Hippocampal formation (tissue), 2 donors: ENCODE measurements at places on chromosomes 2 and 18.

- no peak for DNase-seq
These were observed 79.0 kb upstream of the PROKR1 start for GRCh38 chr2:68564426-68564825.

DNA sequence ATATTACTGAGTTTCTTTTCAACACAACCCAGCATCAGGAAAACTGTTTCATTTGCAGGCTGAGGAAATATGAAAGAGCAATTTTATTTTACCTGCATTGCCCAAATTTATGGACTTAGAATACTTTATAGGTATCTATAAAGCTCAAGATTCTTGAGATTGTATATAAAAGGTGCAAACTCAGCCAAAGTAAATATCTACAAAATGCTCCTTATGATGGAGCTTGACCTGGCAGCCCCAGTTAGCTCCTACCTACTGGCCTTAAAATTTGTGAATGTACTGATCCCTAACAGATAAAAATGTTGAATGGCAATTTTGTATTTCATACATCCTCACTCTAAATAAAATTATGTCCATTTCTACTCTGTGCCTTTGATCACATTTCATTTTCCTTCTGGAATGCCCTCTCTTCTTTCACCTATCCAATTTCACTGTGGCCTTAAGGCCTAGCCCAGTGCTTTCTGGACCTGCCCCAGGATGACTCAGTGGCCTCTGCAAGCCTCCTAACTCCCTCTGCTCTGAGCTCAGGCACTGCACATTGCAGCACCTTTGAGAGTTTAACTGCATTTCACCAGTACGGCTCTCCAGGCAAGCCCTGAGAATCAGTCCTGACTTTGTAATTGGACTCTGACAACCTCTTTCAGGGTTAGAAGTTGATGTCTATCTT is 125.9 kb downstream of the ANTXR1 start:
- no peak for DNase-seq

- no peak for DNase-seq
These were observed 88.8 kb downstream of the ACTR3 start for GRCh38 chr2:113978524-113979190.

- no peak for DNase-seq
These were observed 183.9 kb downstream of the EIPR1 start for GRCh38 chr2:3193443-3194330.

DNA sequence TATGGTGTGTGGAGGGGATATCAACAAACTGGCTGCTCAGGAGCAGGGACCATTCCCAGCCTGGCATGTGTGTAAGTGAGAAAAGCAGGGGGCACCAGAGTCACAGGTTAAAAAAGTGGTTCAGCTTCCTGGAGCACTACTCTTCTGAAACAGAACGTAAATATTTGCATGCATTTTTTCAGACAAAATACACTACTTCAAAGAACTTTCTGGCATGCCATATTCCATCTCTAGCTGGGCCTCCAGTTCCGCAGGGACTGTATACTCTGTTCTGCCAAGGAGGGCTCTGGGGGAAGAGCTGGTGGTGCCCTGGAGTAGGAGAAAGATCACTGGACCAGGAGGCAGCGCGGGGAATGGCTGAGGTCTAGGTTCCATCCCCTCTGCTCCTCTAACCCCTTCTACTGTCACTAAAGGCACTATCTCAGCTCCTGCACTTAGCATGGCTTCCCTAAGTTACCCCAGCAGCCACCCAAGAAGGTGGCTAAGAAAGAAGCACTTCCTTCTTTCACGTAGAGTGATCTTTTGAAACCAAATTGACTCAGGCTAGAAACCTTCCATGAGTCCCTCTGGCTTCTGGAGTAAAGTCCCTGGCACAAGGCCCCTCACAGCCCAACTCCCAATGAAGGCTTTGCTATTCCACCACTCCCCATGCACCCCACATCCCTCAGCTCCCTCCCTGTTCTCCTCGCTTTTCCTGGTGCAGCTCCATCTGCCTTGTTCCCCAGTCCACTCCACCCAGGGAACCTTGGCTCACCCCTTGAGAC is 57.6 kb upstream of the CABLES1 start:
- no peak for DNase-seq

DNA sequence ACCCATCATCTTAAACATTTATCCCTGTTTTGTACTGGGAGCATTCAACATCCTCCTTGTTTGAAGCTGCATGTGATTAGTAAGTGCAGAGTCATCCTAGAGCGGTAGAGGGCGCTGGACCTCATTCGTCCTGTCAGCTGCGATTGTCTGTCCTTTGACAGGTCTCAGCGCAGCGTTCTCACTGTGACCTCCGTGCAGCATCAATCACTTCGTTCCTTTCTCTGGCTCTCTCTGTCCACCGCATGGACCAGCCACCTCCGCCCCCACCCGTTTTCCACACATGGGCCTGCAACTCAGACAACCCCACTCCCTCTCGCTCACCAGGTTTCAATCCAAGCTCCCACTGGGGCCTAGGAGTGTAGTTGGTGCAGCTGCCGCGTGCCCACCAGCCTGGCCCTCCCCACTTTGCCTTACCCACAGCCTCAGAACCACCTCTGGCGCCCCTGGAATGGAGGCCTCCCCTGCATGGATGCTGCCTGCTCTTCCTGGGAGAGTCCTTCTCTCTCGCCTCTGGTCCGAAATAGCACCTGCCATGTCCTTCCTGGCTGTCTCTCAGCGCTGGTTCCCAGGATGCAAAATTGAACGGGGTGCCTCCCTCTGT is 90.5 kb downstream of the NDUFA10 start:
- DNase-seq, result peak; percentile 74

DNA sequence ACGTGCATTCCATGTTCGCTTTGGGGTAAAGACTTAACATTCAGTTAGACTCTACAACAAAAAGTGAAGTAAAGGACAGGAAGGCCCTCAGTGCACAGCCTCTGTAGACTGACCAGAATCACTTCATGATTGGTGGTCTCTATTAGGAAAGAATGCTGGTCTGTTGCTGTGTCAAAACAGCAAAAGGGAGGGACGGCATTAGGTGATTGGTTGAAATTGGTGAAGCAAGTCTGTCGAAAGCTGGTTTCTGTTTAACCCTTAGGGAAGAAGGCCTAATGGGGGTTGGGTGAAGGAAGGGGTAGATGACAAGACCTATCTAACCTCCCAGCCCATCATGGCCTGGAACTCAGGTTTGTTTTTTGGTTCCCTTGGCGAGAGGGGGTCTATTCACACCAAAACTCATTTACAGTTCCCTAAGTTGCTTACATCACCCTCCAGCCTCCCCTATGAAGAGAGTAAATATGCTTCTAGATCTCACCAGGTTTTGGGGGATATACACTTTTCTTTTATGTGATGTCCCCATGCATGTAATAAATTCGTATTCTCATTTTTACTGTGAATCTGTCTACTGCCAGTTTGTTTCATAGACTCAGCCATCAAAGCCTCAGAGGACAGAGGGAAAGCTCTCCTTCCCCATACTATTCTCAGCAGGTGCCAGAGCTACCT is 65.6 kb downstream of the TMEM17 start:
- no peak for DNase-seq

DNA sequence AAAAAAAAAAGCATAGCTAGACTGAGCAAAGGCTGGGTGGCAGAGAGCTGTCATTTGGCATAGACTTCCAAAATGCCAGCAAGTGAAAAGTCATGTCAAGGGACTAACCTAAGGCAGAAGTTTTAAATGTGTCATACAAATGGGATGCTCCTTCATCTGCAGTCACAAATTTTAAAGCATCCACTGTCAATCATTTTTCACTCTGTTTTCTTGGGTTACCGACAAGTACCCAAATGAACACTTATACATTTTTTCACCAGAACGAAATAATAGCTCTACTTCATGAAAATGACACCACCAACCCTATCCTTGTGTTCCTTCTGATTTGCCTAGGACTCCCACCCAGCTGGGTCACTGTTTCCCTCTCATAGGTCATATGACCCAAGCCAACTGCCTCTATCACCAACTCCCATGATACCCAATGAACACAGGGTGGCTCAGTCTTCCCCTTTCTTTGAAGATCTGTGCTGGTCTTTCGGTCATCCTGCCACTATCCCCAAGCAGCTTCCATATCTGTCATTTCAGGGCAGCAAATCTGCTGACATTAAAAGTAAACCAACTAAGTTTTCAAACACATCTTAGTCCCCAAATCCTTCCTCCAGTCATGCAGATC is 21.5 kb downstream of the KLF7 start:
- DNase-seq, result no peak

- DNase-seq, result no peak
These were observed 73.3 kb downstream of the UPP2 start for GRCh38 chr2:158174956-158175355.

- no peak for DNase-seq
These were observed 1.8 kb downstream of the RNPEPL1 start for GRCh38 chr2:240569998-240570530.

DNA sequence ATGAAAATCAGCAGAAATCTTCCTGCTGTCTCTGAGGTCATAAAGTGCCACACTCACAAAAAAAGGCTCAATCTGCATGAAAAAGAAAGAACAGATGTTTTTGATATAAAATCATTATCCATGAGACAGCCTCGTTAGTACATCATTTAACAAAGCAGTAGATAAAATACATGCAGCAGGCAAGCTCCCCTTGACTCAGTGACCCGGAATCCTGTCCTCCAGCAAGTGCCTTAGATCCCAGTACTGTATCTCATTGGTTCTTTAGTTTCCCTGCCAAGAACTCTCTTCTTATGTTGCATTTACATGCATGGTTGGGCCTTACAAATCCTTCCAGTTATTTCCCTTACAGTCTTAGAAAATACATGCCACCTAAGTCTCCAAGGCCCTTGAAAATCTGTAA is 148.9 kb upstream of the CCDC195 start:
- no peak for DNase-seq

- no peak for DNase-seq
These were observed 275.3 kb upstream of the SLC14A2 start for GRCh38 chr18:45339810-45340550.

DNA sequence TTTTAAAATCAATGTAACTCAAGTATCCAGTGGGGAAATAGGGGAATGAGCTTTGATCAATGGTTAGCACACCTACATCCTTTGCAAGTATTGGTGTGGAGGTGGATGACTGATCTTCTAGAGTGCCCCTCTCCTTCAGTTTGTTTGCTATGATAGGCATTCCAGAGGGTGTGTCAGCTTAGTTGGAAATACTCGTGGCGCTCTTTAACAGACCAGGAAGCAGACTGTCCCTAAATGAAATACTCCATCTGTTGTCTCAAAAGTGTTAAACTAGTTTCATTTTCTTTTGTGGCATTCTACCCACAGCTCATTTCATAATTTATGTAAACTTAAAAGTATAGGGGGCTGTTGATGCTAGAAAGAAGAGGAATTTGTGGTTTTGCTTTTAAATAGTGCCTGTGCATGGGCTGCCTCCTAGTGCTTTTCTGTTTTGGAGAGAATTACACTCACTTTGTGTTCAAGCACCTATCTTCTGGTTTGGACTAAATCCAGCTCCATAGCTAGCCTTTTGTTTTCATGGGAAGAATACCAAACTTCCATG is 66.2 kb downstream of the STAT1 start:
- DNase-seq, result no peak

- no peak for DNase-seq
These were observed 41.4 kb upstream of the NABP1 start for GRCh38 chr2:191636586-191636985.

GRCh38 chr18:45645610-45646009 is 30.3 kb downstream of the SLC14A2 start:
- DNase-seq, result no peak

- DNase-seq, result no peak
These were observed 380.2 kb downstream of the LNPK start for GRCh38 chr2:175621821-175622220.
